ENCODE measurements at places on chromosomes 16 and 17.
A peak's percentile ranks its signal among the peaks of the same experiment; 100 is the strongest.

DNA sequence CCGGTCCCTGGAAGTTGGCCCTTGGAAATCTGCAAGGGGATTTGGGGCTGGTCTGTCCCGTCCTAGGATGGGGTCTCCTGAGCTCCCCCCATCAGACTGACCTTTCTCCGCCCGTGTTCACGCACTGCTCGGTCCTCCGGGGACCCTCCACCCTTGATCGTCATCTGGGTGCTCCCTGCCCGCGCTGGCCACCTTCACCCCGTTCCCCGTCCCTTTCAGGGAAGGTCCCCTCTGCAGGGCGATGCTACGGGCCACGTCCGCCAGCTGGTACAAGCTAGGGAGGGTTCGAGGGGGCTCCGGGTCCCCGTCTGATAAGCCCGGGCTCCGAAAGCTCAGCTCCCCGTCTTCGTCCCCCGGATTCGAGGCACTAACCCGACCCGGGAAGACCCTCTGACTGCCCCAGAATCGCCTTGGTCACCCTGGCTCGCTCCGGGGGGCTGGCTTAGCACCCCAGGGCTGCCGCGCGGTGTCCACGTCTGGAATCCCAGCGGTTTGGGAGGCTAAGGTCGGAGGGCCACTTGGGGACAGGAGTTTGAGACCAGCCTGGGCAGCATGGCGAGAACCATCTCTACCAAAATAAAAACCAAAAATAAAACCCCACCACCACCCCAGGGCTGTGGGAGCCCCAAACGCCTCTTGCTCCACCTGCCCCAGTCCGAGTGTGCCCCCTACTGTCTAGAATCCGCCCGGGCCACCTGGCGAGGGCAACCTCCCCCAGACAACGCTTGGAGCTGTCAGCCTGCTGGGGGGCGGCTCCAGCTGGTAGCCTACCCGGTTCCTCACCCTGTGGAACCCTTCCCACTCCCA is 1.1 kb upstream of the SLC43A2 start:
- DNase-seq: peak; percentile 86

DNA sequence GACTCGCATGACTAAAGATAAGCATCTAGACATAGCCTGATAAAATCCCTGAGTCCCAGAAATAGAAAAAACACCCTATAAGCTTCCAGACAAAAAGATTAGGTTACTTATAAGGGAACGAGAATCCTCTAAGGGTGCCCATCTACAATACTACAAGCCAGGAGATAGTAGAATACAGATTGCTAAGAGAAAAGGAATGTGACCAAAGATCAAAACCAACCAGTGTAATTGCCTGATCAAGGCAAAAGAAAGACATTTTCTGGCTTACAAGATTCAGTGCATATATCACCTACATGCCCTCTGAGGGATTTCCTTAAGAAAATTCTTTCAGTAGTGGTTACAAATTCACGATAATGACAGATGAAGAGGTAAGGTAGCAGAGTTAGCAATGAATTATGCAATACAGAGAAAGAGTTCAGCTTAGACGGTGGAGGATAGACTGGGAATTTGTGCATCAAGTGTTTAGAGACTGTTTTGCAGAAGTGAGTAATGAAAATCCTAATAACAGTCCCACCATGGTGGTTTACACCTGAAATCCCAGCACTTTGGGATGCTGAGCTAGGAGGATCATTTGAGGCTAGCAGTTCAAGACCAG is 35.0 kb downstream of the BCL7C start:
- no peak for DNase-seq

DNA sequence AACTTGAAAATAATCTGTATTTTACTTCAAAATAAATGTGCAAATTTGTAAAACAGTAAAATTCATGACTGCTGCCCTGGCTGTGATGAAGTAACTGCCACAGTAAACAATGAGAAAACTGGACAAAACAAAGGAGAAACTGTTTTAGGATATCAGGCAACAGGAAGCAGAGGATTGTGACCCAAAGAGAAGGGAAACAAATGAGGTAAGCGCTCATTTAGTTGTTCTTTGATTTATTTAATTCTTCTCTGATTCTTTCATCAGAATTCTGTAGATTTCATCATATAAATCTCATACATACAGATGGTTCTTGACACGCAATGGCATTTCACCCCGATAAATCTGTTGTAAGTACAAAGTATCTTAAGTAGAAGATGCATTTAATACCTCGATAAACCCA is 198.1 kb upstream of the AXIN2 start:
- DNase-seq: no peak

DNA sequence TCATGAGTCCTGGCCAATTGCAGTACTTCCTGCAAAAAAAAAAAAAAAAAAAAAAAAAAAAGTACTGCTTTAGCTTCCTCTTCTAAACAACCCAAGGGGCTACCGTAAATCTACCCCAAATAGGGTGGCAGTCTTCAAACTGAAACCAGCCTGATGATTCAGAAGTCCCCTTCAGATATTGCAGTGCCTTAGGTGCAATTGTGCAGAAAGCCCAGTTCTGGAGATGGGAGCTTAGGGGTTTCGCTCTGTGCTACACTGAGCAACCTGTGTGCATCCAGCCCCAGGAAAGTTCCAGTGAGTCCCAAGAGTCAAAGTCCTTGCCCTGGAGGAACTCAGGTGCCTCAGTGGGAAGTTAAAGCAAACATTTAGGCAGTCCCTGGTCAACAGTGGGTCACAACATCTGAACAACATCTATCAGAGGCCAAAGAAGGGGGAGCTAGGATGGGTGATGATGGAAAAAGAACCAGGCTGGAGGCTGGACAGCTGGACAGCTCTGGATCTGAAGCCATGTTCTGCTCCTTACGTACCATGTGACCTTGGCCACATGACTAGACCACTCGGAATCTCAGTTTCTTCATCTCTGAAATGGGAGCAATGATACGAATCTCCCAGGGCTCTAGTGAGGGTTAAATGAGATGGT is 6.7 kb upstream of the CIITA start:
- no peak for DNase-seq

DNA sequence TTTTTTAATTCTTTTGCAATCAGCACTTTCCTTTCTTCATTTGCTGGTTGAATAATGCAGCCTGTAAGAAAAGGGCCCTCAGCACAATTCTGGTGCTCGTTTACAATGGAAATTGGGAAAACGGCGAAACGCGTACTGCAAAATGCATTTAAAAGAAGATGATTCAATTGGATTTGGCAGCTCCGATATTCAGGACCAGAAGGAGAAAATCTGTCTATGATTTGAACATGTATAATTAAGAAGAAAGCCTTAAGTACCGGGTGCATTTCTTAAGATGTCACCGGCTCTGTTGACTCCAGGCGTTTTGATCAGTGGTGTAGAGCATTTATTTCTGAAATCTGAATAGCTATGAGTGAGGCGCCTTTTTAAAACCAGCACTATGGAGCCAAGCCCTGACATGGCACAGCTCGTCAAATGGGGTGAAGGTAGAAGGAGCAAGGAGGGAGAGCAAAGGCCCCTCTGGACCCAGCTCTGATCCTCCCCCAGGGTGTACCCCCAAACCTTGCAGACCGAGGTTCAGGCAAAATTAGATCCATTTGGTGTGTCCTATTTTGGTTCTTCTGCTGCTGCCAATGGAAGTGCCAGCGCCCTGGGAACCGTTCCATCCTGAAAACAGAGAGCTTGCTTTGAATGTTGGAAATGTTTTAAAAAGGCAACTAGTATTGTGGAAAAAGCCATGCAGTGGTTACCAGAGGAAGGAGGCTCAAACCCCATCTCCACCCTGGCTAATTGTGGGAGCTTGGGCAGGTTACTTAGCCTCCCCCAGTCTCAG is 161.4 kb upstream of the RPL38 start:
- no peak for DNase-seq
